CD4-positive, alpha-beta T cell treated with Interleukin-10 for 1 hour (primary cell): ENCODE measurements at places on chromosomes 3 and 15.

GRCh38 chr3:71011565-71012287 is 571.8 kb downstream of the FOXP1 start:
- peak; percentile 41 for DNase-seq

DNA sequence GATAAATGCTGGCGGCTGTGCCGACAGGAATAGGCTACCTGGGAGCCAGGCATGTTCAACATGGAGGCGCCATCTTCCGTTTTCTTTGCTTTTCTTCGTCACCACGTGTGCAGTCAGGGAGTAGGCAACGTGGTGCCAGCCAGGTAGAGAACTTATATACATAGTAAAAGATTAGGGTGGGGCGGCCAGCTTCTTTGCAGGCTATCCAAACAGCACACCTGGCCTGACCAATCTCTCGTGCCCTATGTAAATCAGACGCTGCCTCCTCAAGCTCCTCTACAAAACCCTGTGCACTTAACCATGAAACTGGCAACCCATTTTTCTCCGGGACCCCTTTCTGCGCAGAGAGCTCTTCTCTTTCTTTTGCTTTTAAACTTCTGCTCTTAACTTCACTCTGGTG is 28.6 kb upstream of the OR5K4 start:
- DNase-seq, result no peak

DNA sequence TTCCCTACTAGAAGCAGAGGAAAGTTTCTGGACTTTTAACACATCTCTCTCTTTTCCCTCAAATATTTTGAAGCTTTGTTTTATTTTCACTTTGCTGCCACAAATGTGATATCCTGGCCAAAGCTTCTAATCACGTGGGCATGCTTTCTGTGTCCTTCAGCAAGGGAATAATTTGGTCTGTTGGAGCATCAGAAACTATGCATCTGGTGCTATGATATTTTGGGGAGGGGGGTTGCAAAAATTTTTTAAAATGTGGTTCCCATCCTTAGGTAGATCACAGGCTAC is 254.2 kb downstream of the GAP43 start:
- no peak for DNase-seq

DNA sequence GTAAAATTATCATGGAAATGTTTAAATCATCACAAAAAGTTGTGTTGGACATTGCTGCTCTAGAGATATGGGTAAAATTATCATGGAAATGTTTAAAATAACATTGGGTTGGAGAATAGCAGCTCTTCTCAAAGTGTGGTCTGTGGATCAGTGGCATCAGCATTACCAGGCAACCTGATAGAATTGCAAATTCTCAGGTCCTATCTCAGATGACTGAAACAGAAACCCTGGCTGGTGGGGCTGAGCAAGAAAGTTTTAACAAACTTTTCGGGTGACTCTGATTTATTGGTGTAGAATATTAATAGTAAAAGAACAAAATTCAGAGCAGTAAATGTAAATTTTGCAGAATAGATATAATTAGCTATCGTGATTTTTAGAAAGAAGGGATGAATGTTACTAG is 28.9 kb downstream of the NXPE3 start:
- DNase-seq, result no peak
